MV-4-11 (cell line): ENCODE measurements at places on chromosomes 12 and 14.

GRCh38 chr14:34098045-34098984 lies 147.4 kb upstream of the EGLN3 start:
- no peak for DNase-seq

- no peak for DNase-seq
Observed at GRCh38 chr14:55519473-55520080, 60.4 kb upstream of the KTN1 start.

GRCh38 chr12:96195845-96196451 lies 1.8 kb downstream of the ELK3 start:
- no peak for DNase-seq

- DNase-seq, result no peak
Observed at GRCh38 chr14:36028218-36028617, 148.3 kb downstream of the PTCSC3 start.

- no peak for DNase-seq
Observed at GRCh38 chr14:95072310-95072905, 84.9 kb downstream of the DICER1 start.

- peak; percentile 59 for DNase-seq
Observed at GRCh38 chr12:3888659-3889058, 15.5 kb upstream of the PARP11 start.

- no peak for DNase-seq
Observed at GRCh38 chr12:124913474-124914391, 717 bp downstream of the UBC start.

GRCh38 chr14:19918553-19919264 lies 1.7 kb upstream of the OR4K5 start:
- DNase-seq, result no peak

DNA sequence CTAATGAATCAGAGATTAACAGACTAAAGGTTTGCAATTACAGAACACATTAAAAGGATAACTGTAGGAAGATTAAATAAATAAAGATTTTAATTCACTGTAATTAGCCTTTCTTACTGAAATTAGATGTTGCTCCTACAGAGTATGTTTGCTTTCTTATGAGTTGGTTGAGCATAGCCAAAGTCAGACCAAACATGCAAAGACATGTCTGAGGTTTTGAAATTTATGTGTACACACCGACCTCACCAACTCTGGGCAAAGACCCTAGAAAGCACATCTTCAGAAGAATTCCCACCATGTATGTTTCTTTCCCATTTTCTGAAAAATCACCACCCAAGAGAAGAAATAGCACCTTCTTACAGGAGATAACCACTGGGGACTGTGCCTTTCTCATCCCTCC lies 159.2 kb downstream of the PAX9 start:
- DNase-seq, result no peak

DNA sequence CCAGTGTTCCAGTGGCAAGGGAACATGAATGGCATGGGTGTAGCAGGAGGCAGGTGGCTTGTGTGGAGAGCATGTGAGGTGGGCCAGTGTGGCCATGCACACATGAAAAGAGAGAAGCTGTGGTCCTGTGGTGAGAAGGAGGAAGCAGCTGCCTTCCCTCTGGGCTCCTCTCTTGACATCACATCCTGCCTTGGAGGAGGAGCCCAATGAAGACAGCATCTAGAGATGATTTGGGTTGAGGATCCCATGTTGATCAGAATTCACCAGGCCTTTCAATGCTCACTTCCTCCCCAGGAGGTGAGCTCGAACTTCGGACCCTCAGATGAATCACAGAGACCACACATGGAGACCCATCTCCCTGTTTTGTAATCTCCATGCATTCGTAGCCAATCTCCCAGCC lies 82.6 kb downstream of the LRRC74A start:
- peak; percentile 96 for DNase-seq

- no peak for DNase-seq
Observed at GRCh38 chr12:122005252-122005776, 16.4 kb upstream of the BCL7A start.

DNA sequence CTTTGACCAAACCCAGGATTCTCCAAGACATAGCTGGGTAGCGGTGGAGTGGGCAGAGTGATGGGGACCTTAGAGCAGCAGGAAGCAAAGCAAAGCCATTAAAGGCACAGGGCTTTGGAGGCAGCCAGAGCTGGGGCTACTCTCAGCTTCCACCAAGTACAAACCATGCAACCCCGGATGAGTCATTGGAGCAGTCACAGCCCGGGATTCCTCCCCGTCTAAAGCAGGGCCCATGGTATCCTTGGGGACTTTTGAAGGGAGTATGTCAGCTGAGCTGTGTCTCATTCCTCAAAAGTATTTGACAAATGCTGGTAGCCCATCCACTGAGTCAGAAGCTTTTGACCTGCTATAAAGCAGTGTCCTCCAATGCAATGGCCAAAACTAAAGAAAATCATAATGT lies 9.7 kb upstream of the IFI27 start:
- peak; percentile 9 for DNase-seq

- no peak for DNase-seq
Observed at GRCh38 chr12:125786143-125786542, 720.9 kb downstream of the AACS start.

GRCh38 chr12:53722450-53723041 lies 4.7 kb downstream of the CALCOCO1 start:
- no peak for DNase-seq

GRCh38 chr12:114952573-114953271 lies 268.7 kb upstream of the TBX3 start:
- no peak for DNase-seq
